ENCODE measurements at places on chromosomes 12 and 14. TPM values are rescaled to one million over a fixed set of nuclear protein-coding genes. Genes with fewer than 3 reads are reported as not detected.

The HOTAIR gene
- total RNA-seq: 0.29 TPM

The CLEC9A gene
- not detected for total RNA-seq

The FZD10 gene
- not detected for total RNA-seq

The KRT77 gene
- not detected for total RNA-seq

The ZC3H10 gene
- 3.4 TPM for total RNA-seq

The EIF2S1 gene
- total RNA-seq: 229 TPM

The KERA gene
- not detected for total RNA-seq

The ART4 gene
- total RNA-seq: not detected

The TPPP2 gene
- total RNA-seq: not detected

The P2RX4 gene
- 15.7 TPM for total RNA-seq

The TSPAN19 gene
- total RNA-seq: not detected

The ACSS3 gene
- total RNA-seq: not detected

The NXPH4 gene
- 3.8 TPM for total RNA-seq

The POTEG gene
- total RNA-seq: not detected

The KRT80 gene
- total RNA-seq: 38.9 TPM

The EPS8 gene
- 51.8 TPM for total RNA-seq

The TDRD9 gene
- 0.30 TPM for total RNA-seq

The TMEM120B gene
- 16.7 TPM for total RNA-seq

The TAS2R42 gene
- total RNA-seq: not detected

The MYF5 gene
- total RNA-seq: not detected

The TNFAIP2 gene
- total RNA-seq: 283 TPM

The LIMA1 gene
- total RNA-seq: 4.8 TPM

The NANOG gene
- total RNA-seq: not detected

The IGF1 gene
- not detected for total RNA-seq

The MSI1 gene
- 1.0 TPM for total RNA-seq

The RIMBP2 gene
- total RNA-seq: 0.06 TPM

The LGR5 gene
- total RNA-seq: not detected

The RNASE3 gene
- not detected for total RNA-seq

The GNG2 gene
- 3.0 TPM for total RNA-seq

The BICDL1 gene
- total RNA-seq: 4.5 TPM

The SLC38A1 gene
- 94.5 TPM for total RNA-seq

The SMCO2 gene
- not detected for total RNA-seq

The MYL6B gene
- 69.1 TPM for total RNA-seq

Data from A549 treated with AZD2906 at 1 μM for 4 hours (cell line).